ENCODE measurements at places on chromosomes 3 and 15.

DNA sequence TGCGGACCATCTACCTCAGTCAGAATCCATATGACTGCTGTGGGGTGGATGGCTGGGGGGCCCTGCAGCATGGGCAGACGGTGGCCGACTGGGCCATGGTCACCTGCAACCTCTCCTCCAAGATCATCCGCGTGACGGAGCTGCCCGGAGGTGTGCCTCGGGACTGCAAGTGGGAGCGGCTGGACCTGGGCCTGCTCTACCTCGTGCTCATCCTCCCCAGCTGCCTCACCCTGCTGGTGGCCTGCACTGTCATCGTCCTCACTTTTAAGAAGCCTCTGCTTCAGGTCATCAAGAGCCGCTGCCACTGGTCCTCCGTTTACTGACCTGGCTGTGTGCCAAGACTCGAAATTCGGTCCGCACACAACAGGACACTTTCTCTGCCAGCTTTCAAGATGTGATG is 21.9 kb downstream of the NRROS start:
- no peak for DNase-seq

DNA sequence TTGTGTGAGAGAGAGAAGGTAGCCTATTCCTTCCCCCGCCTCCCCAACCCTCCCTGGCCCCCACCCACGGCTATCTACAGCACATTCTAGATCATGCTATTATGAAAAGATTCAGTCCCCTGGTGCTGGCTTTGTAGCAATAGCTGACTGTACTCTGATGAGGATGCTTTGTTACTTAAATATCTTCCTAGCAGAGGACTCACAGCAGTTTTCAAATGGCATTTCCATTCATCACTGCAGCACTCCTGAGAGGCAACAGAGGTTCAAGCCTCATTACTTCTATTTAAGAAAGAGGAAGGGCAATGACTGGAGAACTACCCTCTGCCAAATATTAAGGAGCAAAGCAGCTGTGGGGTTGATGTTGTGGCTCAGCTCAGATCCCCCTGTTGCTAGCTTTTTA is 61.0 kb downstream of the LRRN1 start:
- DNase-seq: no peak

- DNase-seq: peak; percentile 91
Observed at GRCh38 chr15:89662893-89663626, 7.8 kb upstream of the KIF7 start.

DNA sequence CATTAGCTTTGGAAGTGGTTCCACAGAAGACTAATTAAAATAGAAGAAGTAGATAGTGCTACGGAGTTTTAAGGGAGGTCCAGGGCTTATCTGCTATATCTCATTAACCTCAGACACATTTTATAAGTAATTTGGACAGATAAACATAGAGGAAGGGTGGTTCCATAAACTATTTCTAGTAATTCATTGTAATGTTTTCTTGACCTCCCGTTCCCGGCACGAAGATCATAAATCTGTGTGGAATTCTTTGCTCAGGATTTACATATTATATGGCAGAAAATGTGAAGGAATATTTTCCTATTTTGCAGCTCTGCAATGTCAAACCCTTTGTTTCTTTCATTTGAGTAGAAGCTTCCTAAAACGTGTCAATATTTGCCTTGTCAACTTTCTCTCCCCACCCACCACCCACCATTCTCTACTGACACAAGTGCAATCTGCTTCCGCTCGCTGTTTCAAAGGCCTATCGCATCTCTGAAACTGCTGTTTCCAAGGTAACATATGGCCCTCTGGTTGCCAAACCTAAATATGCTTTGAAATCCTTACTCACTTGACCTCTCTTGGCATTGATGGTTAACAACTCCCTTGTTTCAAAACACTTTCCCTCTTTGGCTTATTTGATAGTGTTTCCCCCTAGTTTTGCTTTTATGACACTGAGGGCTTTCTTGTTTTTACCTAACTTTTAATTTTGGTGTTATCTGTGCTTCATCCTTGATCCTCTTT is 21.4 kb upstream of the PLSCR5 start:
- no peak for DNase-seq

GRCh38 chr15:101511717-101512116 is 22.2 kb upstream of the PCSK6 start:
- DNase-seq: no peak
